ENCODE measurements at places on chromosomes 1 and 21. TPM values are rescaled to one million over a fixed set of nuclear protein-coding genes. Genes with fewer than 3 reads are reported as not detected.
A peak's percentile ranks its signal among the peaks of the same experiment; 100 is the strongest.

GRCh38 chr1:59730759-59731478 is 83.8 kb upstream of the HOOK1 start:
- no peak overlapping the region for H3K27ac ChIP-seq
- H3K4me3 ChIP-seq: no peak overlapping the region
- H3K27me3 ChIP-seq: no peaks in the 10 kb centered on the region
- no peaks in the 10 kb centered on the region for H3K4me1 ChIP-seq
- no peaks in the 10 kb centered on the region for H3K36me3 ChIP-seq

DNA sequence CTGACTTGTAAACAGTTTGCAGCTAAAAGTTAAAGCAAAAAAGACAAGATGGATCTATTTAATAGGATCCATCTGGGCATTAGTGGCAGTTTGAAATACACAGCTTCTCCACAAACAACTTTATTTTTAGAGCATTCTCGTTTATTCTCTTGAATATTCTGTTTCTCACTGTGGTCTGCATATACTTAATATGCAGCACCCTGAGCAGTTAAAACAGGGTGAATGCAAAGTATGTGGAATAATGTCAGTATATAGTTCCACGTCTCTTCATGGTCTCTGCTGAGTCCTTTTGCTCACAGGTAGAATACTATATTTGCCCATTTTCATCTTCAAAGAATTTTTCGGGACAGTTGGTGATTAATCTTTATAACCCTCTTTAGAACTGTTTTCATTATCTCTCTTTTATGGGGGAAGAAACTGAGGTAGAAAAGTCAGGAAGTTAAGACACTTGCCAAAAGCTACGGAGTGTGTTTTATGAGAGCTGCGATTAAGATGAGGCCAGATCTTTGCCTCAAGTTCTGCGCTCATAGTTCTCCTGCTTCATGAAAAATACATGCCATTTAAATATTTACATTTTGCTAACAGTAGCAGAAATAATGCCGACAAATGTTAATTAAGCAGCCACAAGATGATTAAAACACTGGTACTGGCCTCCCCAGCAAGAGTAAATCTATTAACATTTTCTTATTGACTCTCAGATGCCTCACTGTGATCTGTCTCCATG is 115.6 kb downstream of the PTBP2 start:
- DNase-seq: no peak
- no peak overlapping the region for H3K27ac ChIP-seq
- H3K27me3 ChIP-seq: no peaks in the 10 kb centered on the region
- no peaks in the 10 kb centered on the region for H3K36me3 ChIP-seq
- H3K4me3 ChIP-seq: no peak overlapping the region
- H3K4me1 ChIP-seq: no peaks in the 10 kb centered on the region

GRCh38 chr1:227734856-227735538 is at the start of the genes JMJD4 and SNAP47:
Gene JMJD4 (minus strand): TSS chr1:227735302. CDS start chr1:227735273, 29 bp downstream.
Gene SNAP47 (plus strand): TSS chr1:227735435. CDS start chr1:227747737, 12,302 bp downstream.
- DNase-seq: peak; percentile 57
- no peaks in the 10 kb centered on the region for H3K27me3 ChIP-seq
- peak within 1 kb of the TSS; percentile 78 for H3K4me3 ChIP-seq
- H3K27ac ChIP-seq: peak within 1 kb of the TSS; percentile 60

DNA sequence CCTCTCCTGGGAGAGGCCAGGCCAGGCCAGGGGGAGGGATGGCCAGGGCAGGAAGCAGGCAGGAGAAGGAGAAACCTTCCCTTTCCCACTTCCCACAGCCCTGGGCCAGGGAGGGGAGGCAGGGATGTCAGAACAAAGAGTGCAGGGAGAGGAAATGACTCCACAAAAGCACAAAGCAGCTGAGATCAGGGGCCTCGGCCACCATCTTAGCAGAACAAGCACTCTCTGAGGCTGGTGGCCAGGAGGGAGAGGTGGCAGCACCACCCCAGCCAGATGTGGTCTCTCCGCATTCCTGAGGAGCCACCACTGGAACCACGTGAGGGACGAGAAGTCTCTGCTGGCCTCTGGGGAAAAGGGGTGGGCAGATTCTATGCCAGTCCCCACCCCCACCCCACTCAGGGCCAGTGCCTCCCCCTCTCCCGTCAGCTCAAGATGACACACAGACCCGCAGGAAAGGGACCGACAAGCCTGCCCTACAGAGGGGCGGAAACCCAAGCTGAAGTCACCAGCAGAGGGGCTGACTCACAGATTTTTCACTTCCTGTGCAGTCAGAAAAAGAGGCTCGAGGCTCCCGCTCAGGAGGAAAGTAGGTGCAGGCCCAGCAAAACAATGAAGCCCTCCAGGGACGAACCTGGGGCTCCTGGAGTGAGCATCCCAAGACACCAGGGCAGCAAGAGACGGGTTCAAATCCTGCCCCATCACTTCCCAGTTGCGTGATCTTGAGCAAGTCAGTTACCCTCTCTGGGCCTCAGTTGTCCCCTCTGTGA is 24.1 kb upstream of the ALDH4A1 start:
- no peaks in the 10 kb centered on the region for H3K36me3 ChIP-seq
- DNase-seq: peak; percentile 80
- H3K27ac ChIP-seq: peak overlapping the region; percentile 98
- peaks cover 55% of the 10 kb centered on the region for H3K4me1 ChIP-seq

- H3K4me3 ChIP-seq: no peak overlapping the region
- no peaks in the 10 kb centered on the region for H3K36me3 ChIP-seq
Observed at GRCh38 chr1:52305417-52306226, 60.4 kb downstream of the CC2D1B start.

GRCh38 chr1:1004780-1005697 is 5.1 kb upstream of the HES4 start:
- H3K36me3 ChIP-seq: no peaks in the 10 kb centered on the region
- DNase-seq: no peak
- no peak overlapping the region for H3K27ac ChIP-seq

- no peaks in the 10 kb centered on the region for H3K4me1 ChIP-seq
- no peaks in the 10 kb centered on the region for H3K27me3 ChIP-seq
- H3K27ac ChIP-seq: no peak overlapping the region
- peaks cover 43% of the 10 kb centered on the region for H3K36me3 ChIP-seq
Observed at GRCh38 chr1:19079541-19080472, 123.3 kb upstream of the IFFO2 start.

DNA sequence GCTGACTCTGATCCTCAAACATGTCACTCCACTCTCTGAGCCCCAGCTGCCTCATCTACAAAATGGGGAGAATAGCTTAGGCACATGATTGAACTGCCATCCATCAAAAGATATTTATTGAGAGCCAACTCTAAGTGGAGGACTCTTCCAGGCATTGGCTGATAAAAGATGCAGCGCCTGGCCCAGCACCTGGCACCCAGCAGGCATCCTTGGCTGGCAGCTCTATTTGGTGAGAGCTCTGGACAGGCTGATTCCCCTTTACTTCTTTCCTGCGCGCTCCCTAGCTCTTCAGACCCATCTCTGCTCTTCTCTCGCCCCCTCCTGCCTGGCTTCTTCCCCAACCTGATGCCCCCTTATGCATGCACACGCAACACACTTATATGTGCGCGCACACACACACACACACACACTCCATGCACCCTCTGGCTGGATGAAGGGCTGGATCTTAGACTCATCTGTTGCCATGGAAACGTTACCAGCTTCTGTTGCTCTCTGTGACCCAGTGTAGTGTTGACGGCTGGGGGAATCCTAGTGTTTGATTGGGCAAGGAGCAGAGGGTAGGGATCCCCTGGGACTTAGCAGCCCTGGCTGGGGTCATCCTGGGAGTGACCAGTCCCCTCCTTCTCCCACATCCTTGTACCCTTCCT is 49.3 kb downstream of the VWA5B1 start:
- DNase-seq: no peak
- H3K36me3 ChIP-seq: no peaks in the 10 kb centered on the region
- no peaks in the 10 kb centered on the region for H3K27me3 ChIP-seq
- H3K27ac ChIP-seq: no peak overlapping the region

The ALDH9A1 gene
- total RNA-seq: 34.4 TPM

The HS2ST1 gene
- 30.8 TPM for total RNA-seq

The ASTN1 gene
- total RNA-seq: not detected

The DENND2D gene
- 164 TPM for total RNA-seq

The RGS8 gene
- 0.31 TPM for total RNA-seq

The PRELP gene
- 0.05 TPM for total RNA-seq

The TBX15 gene
- 1.1 TPM for total RNA-seq

The IL22RA1 gene
- total RNA-seq: 0.08 TPM
